ENCODE measurements at places on chromosomes 5 and 9. TPM values are rescaled to one million over a fixed set of nuclear protein-coding genes. Genes with fewer than 3 reads are reported as not detected.

FGF1 gene
- total RNA-seq, result not detected

SPINK1 gene
- not detected for total RNA-seq

BRINP1 gene
- not detected for total RNA-seq

CCNI2 gene
- 4.2 TPM for total RNA-seq

DNA sequence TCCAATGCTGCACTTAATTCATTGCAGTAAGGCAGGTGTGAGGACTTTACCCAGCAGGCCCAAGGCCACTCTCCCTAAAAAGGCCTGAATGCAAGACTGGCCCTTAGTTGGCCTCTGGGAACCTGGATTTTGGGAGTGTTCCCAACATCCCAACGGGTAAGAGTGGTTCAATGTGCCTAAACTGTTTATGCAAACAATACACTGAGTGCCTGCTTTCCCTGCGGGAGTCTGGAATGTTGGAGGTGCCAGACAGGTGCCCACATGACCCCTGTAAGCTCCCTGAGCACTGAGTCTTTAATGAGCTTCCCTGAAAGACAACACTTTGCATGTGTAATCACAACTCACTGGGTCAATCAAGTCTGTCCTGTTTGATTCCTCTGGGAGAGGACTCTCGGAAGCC is 37.4 kb downstream of the NSUN2 start:
- no peak overlapping the region for H3K4me3 ChIP-seq
- H3K27me3 ChIP-seq, result no peaks in the 10 kb centered on the region

GRCh38 chr9:134502266-134502791 is 139.3 kb upstream of the COL5A1 start:
- H3K4me3 ChIP-seq, result no peak overlapping the region
- no peaks in the 10 kb centered on the region for H3K36me3 ChIP-seq
- peaks cover 5% of the 10 kb centered on the region for H3K27me3 ChIP-seq
- H3K4me1 ChIP-seq, result no peaks in the 10 kb centered on the region
- no peak for DNase-seq
- H3K27ac ChIP-seq, result no peak overlapping the region

- no peaks in the 10 kb centered on the region for H3K27me3 ChIP-seq
- H3K27ac ChIP-seq, result no peak overlapping the region
- H3K36me3 ChIP-seq, result no peaks in the 10 kb centered on the region
- no peaks in the 10 kb centered on the region for H3K4me1 ChIP-seq
Observed at GRCh38 chr5:149452007-149452664, 73.0 kb upstream of the IL17B start.

GRCh38 chr9:27474305-27474704 is 49.8 kb upstream of the IFNK start:
- H3K4me3 ChIP-seq, result no peak overlapping the region
- H3K4me1 ChIP-seq, result no peaks in the 10 kb centered on the region
- no peak for DNase-seq
- peaks cover 5% of the 10 kb centered on the region for H3K36me3 ChIP-seq
- no peaks in the 10 kb centered on the region for H3K27me3 ChIP-seq
- H3K27ac ChIP-seq, result no peak overlapping the region

GRCh38 chr9:3177146-3177761 is 333.4 kb upstream of the PUM3 start:
- no peaks in the 10 kb centered on the region for H3K36me3 ChIP-seq
- H3K4me3 ChIP-seq, result no peak overlapping the region
- H3K27me3 ChIP-seq, result peaks cover 15% of the 10 kb centered on the region
- DNase-seq, result no peak

DNA sequence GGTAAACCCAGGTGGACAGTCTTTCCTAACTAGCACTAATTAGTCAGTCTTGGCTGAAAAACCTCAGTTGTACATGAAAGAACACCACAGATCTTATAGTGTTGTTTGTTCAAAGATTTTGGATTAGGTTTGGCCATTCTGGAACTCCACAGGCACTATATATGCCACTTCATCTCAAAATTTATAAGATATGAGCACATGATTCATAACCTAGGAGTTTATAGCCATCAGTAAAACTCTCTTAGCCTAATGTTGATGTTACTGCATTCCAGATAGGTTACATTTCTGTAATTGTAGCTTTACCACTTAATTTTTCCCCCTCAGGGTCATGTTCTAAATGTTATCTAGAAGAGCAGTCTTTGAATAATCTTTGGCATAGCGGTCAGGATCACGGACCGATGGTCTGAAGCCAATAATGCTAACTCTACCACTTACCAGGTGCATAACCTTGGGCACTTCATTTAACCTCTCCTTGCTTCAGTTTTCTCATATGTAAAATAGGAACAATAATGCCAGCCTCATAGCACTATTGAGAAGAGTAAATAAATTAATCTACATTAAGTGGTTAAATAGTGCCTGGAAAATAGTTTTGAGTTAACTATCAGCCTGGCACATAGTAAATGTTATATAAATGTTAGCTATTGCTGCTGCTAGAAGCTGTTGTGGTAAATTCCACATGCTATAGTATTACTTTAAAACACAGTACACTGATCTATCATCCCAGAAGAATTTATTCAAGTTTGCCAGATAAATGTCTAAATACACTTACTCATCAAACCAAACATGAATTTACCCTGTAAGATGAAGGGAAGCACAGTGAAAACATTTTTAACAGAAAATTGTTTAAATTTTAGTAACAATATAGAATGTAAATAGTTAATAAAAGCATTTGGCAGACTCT is 743.9 kb downstream of the NR2F1-AS1 start:
- H3K27ac ChIP-seq, result no peak overlapping the region
- H3K27me3 ChIP-seq, result no peaks in the 10 kb centered on the region
- no peak overlapping the region for H3K4me3 ChIP-seq
- no peaks in the 10 kb centered on the region for H3K36me3 ChIP-seq
- DNase-seq, result no peak
- H3K4me1 ChIP-seq, result no peaks in the 10 kb centered on the region

Data from activated CD4-positive, alpha-beta memory T cell treated with anti-CD3 and anti-CD28 coated beads for 36 hours (primary cell).